ENCODE measurements at places on chromosomes 16 and 17.

DNA sequence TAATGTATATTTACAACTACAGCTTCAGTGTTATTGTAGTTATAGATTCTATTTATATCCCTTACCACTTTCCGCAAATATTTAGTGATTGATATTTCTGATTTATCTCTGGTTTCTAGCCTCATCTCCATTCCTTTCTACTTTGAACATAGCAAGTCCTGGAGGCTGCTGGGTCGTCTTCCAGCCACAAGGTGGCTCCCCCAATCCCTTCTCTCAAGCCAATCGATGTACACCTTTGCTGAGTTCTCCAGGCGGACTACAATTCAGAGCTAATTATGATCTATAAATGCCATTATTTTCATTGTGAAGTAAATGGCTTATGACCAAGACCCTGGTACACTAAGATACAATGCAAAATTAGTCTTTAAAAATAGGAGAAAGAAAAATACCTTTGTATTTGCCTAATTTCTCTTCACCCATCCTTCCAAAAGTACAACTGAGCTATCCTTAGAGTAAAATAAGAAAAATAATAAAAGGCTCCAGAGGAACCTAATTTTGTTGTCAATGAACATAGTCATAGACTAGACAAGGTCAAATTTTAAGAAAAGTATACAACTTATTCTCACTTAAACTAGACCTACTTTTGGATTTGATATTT lies 122.1 kb downstream of the SKAP1 start:
- peak; percentile 58 for DNase-seq

DNA sequence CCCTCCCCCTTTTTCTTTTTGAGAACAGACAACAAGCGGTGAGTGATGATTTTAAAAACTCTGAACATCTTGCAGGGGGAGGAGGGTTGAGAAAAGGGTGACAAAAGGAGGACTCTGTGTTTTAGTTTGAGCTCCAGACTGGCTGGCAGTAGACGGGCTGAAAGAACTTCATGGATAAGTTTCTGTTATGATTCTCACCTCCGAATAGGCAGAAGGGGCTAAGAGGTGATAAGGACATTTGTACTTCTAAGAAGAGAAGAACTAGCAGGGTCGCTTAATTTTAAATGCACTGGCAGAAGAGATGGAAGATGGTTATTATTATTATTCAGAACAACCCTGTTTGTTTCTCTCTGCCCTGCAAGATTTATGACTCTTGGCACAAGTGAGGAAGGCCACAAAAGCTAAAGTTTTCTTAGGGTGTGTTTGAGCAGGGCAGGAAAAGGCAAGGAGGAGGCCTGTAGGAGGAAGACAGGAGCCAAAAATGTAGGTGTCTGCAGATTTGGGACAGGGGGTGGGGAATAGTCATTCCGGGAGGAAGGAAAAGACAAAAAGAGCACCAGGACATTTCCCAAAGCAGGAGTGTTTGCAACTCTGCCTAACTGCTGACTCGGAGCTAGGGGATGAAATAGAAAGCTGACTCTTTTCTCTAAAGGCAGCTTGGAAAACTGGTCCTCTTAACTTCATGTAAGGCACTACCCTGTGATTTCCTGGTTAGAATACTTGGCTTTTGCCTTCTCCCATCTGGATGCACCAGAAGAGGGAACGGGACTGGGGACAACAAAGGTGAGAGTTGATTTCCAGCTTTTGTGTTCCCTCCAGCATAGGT lies 11.9 kb upstream of the HOXB2 start:
- no peak for DNase-seq

DNA sequence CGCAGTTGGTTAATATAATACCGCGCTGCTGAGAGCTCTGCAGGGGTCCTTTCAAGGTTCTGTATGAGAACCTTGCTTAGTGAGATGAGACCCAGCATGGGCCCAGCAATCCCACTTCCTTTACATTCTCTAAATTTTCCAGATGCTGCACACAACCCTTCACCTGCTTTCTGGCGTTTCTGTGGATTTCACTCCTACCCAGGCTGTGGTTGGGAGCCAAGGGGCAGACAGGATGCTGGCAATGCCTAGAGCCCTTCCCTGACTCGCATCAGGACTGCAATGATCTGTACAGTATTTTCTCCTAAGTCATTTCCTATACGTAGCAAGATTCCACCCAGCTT lies 10.1 kb upstream of the PIPOX start:
- DNase-seq, result no peak

GRCh38 chr16:17476414-17477259 lies 5.9 kb upstream of the XYLT1 start:
- DNase-seq, result peak; percentile 45

DNA sequence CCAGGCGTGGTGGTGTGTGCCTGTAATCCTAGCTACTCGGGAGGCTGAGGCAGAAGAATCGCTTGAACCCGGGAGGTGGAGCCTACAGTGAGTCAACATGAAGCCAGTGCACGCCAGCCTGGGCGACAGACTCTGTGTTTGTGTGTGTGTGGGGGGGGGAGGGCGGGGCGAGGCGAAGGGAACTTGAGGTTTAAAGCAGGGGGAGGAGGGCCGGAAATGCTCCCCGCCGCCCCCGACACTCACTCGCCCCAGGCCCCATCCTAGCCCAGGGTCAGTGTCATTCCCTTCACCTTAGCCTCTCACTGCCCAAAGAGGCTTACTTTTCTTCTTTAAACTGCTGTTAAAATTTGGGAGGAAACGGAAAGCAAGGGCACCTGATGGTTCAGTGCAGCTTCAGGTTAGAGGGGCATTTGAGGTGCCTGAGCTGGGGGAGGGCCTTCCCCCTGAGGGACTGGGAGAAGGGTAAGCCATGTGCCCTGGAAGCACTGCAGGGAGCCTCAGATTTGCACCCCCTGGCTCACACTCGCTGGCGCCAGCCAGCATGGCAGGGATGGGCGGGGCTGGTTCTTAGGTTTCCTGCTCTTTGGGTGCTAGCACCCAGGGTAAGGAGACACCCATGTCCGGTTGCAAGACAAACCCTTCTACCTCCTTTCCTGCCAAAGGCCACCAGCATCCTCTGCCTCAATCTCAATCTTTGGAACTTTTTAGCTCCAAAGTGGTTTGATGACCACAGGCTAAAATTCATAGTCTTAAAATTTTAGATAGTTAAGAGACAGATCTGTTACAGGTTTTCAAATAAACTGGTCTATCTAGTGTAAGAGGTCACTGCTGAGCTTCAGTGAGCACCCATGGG lies 2.2 kb upstream of the LIMD2 start:
- peak; percentile 86 for DNase-seq

All from activated CD4-positive, alpha-beta T cell treated with anti-CD3 and anti-CD28 coated beads, Interleukin-2, amount 50 U/mL, for 16 hours (primary cell).